ENCODE measurements at places on chromosomes 1 and 21.

- no peak for DNase-seq
Measured at GRCh38 chr1:205303247-205303888, 18.2 kb downstream of the NUAK2 start.

GRCh38 chr1:42392967-42393848, 12.6 kb downstream of the RIMKLA start:
- DNase-seq: no peak

DNA sequence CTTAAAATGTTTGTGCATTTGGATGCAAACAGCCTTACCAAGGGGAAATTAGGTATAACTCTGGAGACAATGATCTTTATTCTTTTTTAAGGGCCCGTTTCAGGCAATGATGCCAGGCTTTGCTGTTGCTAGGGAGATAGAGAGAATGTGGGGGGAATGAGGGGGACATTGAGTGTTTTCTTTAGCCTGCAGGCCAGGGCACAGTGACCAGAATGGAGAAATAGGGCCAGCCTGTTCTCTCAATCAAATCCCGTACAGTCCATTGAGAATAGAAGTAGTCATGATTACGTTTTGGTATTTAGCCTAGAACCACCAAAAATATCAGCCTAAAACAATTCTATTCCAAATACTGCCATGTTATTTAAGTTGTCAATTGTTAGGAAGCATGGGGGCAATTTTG, 49.0 kb downstream of the RGS7 start:
- no peak for DNase-seq

- DNase-seq: no peak
Measured at GRCh38 chr1:78165816-78166215, 120.0 kb downstream of the GIPC2 start.

- DNase-seq: no peak
Measured at GRCh38 chr1:204286315-204286714, 72.5 kb upstream of the GOLT1A start.

GRCh38 chr1:228148196-228148861, 1.4 kb upstream of the GJC2 start:
- DNase-seq: no peak

DNA sequence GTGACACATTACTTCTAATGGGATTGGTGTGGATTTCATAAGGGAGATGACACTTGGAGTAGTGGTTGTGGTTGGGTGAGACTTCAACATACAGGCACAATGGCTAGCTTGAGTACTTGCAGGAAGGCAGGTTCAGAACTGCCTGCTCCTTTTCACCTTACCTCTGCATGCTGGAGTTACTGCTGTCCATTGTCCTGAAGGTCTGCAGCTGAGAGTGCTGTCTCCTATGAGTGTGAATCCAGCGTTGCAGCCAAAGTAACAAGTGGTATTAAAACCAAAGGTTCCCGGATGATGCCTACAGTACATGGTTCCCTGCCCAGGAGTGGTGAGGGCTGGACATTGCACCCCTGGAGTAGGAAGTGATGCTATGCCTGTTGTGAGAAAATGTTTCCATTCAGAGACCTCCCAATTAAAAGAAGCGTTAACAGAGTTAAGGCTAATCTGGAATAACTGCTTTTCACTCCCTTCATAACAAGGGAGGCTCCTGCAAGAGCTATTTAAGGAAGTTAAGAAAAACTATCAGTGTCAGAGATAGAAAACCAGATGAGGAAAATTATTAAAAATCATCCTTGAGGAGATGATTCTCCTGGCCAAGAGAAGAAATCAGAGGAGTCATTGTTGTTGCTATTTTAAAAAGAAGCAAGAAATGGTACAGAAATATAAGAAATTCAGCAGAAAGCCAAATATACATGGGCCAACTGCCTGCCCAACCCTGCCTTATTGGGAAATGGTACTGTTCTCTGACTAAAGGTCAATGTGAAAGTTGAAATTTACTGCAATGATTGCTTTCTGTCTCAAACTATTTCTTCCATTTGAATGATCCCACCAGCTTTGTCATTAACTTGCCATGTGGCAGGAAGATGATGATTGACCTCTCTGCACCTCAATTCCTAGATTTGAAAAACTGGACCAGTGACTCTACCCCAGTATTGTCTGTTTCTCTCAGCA, 9.8 kb upstream of the F5 start:
- DNase-seq: peak; percentile 60

Data from neural progenitor cell (in vitro differentiated cells).